Sigmoid colon (tissue), 7 donors: ENCODE measurements at places on chromosomes 6 and 20. TPM values are rescaled to one million over a fixed set of nuclear protein-coding genes. Genes with fewer than 3 reads are reported as not detected.

CLPSL2 gene
- not detected for total RNA-seq

DNA sequence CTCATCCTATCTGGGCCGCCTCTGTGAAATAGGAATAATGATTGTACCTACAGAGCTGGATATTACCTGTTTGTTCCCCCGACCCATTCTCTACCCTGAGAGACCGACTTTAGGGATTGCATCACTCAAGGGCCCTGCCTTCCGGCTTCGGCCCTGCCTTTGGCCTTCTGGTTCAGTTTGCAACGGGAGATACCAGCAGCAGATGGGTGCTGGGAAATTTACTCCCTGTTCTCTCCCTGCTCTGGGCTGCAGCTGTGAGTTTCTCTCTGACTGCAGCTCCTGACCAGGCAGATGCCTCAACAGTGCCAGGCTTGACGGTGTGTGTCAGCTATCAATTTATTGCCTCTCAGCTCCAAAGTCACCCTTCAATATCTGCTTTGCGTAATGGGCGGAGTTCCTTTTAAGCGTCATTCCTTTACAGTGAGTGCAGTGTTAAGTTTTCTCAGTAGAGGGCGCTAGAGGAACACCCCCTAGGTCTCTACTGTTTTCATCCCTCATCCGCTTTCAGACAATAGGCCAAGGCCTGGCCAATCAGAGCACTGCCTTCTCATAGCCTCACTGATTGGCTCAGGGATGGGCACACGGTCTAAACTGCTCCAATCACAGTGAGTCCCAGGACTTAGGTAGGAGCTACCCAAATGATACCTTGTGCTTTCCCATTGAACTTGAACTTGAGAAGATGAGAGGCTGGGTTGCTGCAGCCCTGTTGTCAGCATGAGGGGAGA, 30.0 kb downstream of the KCNG1 start:
- no peak for DNase-seq

DNA sequence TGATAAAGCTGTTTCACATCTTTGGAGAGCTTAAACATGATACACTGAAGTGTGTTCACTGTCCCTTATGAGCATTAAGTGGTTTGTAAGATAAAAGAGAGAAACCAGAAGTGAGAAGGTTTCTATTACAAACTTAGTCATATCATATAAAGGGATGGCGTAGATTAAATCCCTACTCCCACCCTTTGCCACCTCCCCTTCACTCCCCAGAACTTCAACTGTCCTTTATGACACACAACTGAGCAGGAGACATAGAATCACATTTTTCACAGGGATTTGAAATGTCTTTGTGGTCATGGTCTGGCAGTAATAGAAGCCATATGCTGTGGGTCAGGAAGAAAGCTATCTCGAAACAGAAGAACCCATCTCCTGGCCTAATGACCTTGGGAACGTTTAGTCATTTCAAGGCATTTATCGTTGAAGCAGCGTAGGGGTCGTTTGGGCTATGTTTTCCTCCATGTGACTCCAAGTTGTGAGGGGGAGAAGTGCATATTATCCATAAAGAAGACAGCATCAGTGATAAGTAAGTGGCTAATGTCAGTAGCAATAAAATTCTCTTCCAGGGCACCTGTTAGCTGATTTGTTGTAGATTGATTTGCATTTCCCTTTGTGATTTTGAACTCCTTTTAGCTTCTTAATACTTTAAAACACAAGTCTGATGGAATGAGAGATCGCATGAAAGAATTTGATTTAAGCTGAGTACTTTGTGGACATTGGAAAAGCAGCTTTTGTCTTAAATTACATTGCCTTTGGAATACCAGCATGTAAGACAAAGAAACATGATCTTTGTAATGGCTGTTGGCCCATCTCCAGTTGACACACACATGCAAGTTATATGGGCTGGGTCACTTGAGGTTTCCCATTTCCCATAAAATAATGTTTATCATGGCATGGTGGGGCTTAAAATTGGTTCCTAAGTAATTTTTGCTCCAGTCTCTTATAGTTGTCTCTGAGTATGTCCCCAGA, 501.5 kb upstream of the FLRT3 start:
- no peak for DNase-seq

GRCh38 chr20:61320691-61321425, 68.8 kb downstream of the CDH4 start:
- DNase-seq: no peak

GRCh38 chr6:168737481-168737880, 296.5 kb downstream of the SMOC2 start:
- DNase-seq: no peak

MYL9 gene
- total RNA-seq: 2,082 TPM

DNA sequence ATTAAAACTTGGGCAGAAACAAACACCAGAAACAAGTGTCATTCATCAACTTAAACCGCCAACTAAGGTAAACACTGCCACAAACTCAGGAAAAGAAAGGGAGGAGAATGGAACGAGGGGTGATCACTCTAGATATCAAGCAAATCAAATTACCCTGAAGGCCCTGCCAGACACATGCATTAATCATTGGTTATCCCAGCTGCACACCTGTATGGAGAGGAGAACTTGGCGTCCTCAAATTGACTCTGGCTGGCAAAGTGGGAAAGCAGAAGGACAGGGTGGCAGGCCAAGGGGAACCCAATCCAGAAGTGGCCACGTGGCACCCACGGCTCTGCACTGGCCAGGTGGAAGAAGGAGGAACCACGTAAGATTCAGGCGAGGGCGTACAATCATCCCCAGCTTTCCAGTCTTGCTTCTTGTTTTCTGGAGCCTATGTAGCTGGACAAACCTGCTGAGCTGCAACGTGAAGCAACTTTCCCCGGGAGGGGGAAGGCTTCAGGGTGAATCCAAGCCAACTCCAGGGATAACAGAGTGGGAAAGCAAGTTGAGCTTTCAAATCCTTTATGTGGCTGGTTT, 156.2 kb upstream of the JARID2 start:
- no peak for DNase-seq

- DNase-seq: no peak
These were observed 172.5 kb upstream of the C6orf118 start for GRCh38 chr6:165481921-165482320.

BPIFA1 gene
- not detected for total RNA-seq

DNA sequence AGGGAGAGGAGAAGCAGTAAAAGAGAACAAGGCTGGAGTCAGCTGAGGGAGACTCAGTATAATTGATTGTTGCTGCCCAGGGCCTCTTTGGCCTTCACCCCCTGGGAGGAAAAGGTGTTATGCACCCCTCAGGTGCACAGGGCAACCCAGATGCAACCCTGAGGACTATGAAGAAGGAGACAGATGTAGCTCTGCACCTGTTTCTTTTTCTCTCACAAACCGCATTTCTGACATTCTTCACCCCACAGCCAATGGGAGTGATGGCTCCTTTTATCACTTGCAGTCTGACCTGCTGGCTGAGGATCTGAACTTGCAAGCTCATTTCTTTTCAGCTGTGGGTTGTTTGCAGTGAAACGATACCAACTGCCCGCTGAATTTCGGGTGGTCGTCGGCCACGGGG, 64.1 kb upstream of the F13A1 start:
- DNase-seq: no peak

C6orf52 gene
- total RNA-seq: not detected

DNA sequence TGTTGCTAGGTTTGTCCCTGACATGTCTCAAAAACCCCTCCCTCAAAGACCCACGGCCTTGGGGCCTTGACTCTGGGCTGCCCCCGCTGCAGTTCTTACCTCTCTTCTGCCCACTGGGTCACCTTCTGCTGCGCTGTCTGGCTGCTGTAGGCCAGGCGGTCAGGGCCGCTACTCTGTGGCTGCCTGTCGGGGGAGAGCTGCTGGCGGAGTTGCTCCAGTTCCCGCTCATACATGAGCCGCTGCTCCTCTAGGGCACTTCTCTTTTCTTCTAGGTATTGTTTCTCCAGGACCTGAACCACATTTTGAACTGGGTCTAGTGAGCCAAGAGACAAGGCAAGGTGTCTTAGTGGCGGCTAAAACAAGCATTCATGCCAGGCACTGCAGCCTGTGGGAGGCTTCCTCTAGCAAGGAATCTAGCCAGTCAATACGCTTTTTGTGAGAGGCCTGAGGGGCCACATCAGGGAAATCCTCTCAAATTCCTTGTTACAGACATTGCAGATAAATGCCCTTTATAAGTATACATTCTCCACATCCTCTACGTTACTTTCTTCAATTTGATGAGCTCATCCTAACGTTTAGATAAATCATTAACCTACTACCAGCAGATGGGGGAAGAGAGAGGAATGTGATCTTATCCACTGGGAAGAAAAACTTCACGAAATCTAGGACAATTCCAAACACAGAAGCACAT, 110.3 kb upstream of the NUP153 start:
- no peak for DNase-seq

- DNase-seq: no peak
These were observed 44.9 kb downstream of the IRF4 start for GRCh38 chr6:436308-437036.

- DNase-seq: no peak
These were observed 1.3 kb upstream of the ANGPT4 start for GRCh38 chr20:917416-917815.

BEND6 gene
- 1.1 TPM for total RNA-seq

DNA sequence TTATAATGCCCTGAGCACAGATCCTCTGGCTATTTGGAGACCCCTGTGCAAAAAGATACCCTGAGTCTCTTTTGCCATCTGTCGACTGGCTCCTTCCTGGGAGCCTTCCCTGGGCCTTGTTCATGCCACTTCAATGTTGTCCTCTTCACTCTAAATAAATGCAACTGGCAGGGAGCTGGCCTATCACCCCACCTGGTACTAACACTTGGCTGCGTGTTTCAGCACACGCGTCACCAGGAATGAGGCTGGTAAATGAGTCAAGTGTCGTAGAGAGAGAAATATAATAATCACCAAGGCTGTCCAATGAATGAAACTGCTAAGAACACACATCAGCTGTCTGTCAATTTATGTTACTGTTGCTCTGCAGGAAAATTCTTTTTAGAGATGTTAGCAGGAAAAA, 374.6 kb upstream of the JARID2 start:
- no peak for DNase-seq

DNA sequence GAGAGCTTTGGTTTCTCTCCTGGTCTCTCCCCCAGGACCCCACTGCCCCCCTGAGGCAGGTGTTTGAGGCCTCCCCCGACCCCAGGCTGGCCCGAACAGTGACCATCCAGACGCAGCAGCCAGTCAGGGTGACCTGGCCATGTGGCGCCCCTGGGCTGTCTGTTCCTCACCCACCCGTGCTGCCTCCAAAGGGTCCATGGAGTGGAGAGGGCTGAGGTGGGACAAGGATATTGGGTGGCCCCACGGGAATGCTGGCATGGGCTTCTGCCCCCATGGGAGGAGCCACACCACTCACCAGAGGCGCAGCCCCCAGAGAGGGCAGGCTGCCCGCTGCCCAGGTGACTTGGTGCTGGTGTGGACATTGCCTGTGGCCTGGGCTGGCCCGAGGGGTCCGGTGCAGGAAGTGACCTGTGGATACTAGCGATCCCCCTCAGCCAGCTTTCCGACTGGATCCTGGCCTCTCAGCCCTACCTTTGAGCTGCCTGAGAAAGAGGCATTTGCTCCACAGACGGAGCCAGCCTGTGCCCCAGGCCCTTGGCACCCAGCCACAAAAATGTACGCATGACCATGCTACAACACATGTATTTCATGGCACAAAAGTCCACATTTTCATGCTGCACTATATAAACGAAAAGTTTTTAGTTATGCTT, 50.8 kb downstream of the BCAS4 start:
- no peak for DNase-seq

GRCh38 chr20:25683050-25683449, 13.6 kb downstream of the ZNF337 start:
- no peak for DNase-seq

GRCh38 chr6:137769797-137770362, 97.2 kb upstream of the TNFAIP3 start:
- no peak for DNase-seq

HLA-DMB gene
- total RNA-seq: 10.8 TPM

DNA sequence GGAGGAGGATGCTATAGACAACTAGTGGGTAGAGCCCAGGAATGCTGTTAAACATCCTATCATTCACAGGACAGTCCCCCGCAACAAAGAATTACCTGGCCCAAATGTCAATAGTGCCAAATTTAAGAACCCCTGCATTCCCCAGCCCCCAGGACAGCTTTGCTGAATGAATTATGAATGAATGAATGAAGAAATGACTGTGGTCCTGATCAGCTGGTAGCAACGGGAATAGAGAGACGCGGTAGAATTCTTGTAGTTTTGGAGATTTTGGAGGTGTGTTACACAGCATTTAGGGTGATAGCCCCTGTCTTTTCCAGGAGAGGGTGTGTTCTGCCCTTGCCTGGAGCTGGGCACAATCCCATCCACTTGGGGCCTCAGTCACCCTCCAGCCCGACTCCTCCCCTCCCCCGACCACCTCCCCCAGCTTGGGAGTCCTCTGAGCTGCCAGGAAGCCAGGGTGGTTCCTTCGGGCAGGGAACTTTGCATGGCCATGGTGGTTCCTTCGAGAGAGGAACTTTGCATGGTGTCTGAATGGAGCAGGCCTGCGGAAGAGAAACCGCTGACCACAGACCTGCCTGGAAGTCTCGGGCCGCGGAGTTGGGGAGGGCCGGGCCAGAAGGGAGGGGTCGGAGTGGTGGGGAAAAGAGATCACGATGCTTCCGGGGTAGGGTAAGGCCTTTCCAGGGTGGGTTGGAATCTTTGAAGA, 1.0 kb upstream of the HCK start:
- DNase-seq: peak; percentile 72

DNA sequence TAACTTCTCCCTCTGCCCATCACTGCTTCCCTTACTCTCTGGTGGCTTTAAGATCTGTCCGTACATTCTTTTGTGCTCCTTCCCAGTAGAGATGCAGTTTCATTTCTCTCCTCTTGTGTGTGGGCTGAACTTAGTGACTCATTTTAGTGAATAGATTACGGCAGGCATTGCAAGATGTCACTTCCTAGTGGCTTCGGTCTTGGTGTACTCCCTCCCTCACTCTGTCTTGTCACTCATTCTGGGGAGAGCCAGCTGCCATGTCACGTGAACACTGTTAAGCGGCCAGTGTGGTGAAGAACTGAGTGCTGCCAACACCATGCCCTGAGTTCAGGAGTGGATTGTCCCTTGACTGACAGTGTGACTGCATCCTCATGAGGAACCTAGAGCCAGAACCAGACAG, 115.9 kb downstream of the OTOR start:
- no peak for DNase-seq

BMP6 gene
- total RNA-seq: 1.5 TPM
